T-helper 2 cell (primary cell): ENCODE measurements at places on chromosomes 5 and 9.

- DNase-seq: no peak
These were observed 848.0 kb downstream of the PTPRD start for GRCh38 chr9:9764821-9765220.

DNA sequence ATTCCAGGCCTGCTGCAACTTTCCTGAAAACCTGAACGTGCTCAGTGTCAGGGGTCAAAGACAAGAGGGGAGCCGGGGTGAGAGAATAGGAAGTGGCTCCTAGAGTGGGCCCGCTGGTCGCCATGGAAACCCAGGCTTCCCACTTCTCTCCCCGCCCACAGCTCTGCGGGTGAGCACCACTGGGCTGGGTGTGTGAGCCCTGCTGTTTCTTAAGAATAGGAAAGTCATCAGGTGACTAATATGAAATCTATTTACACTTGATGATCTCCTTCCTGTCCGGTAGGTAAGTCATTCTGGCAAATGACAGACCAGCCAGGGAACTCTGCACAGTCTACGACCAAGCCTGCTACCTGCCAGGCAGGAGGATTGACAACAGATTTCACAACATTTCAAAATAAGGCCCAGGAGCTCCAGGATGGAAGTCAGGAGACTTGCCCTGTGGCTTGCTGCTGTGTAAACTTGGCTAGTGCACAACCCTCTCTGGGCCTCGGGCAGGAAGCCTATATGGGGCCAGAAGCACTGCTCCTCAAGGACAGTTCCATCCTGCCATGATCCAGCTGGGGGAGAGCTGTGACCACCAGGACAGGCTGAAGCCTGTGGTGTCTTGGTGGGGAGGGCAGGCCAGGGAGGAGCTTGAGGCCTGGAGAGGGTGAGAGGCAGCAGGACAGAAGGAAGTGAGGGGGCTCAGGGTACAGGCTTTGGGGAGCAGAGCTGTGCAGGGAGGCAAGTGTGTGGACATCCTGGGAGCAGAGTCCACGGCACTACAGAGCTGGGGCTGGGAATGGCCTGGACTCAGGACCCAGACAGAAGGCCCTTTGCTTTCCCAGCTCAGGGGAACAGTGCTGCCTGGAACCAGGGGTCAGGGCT is 60.6 kb downstream of the SHB start:
- DNase-seq: peak; percentile 71

DNA sequence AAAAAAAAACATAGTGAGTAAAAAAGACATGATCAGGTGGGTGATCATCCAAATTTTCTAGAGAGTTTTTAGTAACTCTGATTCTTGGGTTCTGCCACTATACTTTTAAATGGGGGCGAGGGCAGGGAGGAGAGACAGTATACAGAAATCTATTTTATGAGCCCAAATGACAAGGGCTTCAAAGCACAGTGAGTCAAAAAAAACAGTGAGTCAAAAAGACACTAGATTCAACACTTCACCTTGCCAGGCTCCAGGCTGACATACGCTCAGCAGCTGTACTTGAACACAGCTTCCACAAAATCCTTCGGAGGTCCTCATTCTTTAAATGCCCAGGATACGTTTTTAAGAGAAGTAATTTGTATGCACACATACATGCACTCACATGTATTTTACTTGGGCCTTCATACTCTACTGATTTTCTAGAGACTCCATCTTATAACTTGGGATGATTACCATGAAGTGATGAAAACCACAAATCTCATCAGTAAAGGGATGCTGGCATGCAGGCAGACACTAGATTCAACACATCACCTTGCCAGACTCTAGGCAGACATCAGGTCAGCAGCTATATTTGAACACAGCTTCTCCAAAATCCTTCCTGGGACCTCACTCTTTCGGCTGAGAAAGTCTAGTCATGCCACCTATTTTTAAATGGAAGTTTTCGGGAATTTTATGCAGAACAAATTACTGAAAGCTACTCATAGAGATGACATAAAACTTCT is 28.8 kb downstream of the NR3C1 start:
- DNase-seq: no peak

DNA sequence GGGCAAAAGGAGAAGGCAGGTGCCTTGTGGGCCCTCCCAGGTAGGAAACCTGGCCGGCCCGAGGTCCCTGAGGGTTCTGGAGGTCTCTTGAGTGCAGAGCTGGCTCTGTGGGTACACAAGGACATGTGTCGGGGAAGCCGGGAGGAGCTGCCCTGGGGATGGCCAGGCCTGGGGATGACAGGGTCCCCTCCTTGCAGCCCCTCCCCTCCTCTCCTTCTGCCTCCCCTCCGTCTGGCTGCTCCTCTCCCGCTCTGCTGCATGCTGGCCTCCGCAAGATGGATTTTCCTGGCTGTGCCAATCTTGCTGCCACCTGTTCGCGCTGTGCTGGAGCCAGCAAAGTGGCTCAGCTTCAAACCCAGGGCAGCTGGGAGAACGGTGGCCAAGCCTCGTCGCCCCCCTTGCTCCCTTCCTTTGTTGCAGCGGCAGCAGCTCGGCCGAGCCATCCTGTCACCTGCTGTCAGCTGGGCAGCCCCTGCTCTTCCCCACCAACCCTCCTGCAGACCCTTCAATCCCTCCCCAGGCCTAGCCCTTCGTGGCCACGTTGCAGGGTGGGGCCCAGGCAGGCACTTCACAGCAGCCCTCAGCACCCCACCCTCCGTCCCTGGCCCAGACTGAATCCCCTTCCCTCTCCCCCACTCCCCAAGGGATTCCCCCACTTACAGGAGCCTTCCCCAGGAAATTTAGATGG is 17.6 kb upstream of the UNC5A start:
- DNase-seq: no peak

DNA sequence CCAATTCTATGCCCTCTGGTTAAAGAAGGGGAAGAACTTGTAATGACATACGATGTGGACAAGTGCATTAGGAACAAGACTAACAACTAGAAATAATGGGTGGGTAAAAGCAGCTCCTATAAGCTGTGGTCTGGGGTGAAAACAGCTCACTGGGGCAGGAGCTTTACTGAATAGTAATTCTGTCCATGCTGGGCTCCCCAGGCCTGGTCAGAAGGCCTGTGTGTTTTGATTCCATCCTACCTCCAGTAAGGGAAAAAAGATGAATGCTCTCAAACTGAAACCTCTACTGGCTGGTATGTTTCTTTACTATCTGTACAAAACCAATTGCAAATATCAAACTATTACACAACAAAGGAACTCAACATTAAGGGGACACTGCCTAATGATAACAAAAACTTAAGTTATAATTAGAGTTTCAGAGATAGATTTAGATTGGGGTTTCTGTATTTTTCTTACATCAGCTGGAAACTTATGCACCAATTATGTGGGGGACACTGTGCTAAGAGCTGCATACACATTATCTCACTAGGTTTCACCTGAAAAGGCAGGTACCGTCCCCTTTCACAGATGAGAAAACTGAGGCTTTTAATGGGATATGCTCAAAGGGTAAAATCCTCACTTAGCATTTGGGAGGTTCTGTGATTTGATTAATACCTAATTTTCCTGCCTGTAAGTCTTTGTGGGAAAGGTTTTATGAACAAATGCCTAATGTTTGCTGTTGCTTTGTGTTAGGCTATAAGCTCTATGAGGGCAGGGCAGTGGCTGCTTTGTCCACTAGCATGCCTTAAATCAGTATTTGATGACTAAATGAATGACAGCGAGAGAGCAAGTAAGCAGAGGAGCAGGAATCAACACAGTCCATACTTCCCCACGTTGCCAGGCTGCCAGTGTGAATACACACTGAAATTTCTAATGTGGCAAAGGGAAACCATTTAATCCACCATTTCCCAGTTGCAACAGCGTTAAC is 53.6 kb downstream of the ELL2 start:
- DNase-seq: no peak

- no peak for DNase-seq
These were observed 138.7 kb downstream of the UGCG start for GRCh38 chr9:112035166-112035826.

- DNase-seq: no peak
These were observed 1.7 kb upstream of the AIF1L start for GRCh38 chr9:131094622-131095021.

DNA sequence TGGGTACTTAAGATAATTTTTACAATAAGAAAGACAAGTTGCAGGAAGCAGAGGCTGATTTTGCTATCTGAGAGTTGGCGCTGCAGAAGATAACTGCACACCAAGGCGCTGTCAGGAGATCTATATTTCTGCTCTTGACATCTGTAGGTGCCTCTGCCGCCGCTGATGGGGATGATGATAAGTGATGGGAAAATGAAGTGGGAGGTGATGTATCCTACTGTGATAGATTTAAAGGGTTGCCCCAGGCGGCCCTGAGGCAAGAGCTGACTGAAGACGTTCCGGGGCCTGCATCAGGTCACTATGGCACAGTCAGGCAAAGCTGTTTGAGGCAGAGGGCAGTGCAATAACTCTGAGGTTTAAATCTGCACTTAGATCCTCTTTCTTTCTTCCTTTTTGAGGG is 78.1 kb downstream of the SNCAIP start:
- no peak for DNase-seq

DNA sequence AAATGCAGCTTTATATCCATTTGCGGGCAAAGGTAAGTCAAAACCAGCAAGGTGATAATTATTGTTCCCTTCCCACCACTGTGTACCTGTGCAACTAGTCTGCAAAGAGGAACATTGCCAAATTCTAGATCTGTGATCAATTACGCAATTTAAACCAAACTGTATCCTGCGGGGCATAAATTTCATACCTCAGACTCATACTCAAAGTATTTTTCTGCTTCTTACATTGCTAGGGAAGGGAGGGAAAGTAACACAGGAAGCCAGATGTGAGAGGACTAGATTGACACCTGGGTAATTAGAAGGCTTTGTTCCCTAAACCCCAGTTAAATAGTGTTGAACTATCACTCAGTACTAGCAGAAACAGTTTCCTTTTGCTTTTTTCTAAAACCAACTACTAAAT is 240.2 kb upstream of the ZNF608 start:
- DNase-seq: no peak

- DNase-seq: no peak
These were observed 36.3 kb upstream of the PAM start for GRCh38 chr5:102718819-102719218.

DNA sequence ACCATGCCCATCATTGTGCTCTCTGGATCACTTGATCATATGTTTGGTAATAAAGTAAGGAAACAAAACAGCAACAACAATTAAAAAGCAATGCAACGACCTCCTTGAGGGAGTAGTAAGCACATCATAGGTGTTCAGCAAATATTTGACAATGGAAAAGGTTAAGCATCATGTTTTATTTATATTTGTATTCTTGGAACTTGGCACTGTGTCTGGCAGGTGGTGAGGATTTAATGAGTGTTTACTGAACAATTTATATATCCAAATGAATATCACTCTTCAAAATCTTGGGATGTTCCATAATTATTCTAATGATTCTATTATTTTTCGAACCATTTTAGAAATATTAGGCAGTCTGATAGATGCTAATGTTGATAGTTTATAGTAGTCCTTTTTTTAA is 6.2 kb downstream of the PIP5K1B start:
- DNase-seq: no peak

GRCh38 chr5:171968531-171968930 is 37.9 kb downstream of the FBXW11 start:
- no peak for DNase-seq

GRCh38 chr5:2206293-2207108 is 323.8 kb upstream of the IRX4 start:
- no peak for DNase-seq

- DNase-seq: no peak
These were observed 1.1 kb downstream of the HSPA9 start for GRCh38 chr5:138573949-138574670.

DNA sequence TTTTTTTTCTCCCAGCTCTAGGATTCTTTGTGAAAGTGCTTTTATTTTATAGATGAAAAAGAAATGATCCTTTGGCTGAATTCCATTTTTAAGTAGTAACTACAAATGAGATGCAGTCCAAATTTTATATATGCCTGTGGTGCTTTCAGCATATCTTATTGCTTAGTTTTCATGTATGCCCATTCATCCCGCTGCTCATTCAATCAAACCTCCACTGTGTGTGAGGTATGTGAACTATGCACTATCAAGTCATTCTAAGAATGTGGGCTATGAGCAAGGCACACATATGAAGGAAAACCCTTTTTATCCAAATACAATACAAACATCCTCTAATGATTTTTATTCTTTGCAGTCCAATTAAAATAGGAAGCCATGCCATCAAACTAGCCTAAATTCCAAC is 1069.1 kb upstream of the DMAC1 start:
- DNase-seq: no peak

DNA sequence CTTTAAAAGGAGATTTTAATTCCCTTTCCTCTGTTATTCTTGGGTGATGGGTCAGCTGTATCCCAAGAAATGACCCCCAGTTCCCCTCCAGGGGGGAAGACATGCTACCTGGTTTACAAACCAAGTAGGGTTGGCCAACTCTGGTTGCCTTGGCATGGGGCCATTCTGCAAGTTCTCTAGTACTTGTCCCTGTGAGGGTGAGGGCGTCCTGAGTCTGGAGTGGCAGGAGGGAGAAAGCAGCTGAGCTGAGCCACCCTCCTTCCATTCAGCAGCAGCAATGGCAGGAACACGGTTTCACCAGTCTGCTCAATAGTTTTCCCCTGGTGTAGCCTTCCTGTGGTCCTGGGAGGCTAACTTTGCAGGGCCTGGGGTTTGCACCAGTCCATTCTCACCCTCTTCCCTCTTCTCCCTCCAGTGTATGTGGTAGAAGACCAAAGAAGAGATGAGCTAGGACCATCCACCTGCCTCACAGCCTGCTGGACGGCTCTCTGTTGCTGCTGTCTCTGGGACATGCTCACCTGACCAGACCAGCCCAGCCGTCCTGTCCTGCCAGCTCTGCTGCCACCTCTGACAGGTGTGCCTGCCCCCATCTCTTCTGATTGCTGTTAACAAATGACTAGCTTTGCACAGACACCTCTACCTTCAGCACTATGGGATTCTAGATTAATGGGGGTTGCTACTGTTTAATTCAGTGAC is 59.9 kb downstream of the PFDN1 start:
- no peak for DNase-seq

DNA sequence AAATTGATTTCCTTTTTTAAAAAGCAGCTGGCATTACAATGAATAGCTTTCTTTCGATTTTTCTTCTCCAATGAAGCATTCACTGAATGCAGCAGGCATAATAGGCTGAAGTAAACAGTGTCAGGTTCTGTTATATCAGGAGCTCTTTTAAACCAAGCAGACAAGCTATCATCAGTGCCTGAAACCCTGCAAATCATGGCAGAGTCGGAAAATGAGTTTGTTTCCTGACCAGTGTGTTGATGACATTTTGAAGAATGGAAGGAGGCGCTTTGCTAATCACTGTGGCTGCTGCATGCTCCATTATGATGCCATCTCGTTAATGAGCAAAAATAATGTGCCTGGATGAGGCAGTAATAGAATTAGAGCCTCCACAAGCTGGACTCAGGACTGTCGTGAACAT is 284.5 kb downstream of the ZNF608 start:
- DNase-seq: no peak

- DNase-seq: no peak
These were observed 5.3 kb upstream of the TSC1 start for GRCh38 chr9:132949709-132950108.

GRCh38 chr5:117769877-117770276 is 1195.3 kb upstream of the SEMA6A start:
- DNase-seq: no peak
